ENCODE measurements at places on chromosomes 5 and 9.

DNA sequence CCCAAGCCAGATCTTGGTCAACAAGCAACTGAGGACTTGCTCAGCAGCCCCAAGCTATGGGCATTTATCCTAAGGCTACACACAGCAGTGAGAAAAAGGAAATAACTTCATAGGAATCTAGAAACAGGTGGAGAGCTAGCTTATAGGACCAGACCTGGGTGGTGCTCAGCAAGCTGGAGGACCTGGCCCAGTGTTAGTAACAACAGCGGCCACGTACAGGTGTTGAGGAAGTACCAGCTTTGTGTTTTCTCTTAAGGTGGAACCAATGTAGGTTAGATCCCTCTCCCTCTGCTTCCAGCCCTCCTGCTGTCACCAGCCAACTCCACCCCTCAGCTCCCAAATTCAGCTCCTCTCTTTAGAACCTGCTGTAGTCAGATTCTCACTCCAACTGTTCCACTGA is 43.4 kb downstream of the IRF1 start:
- no peak for DNase-seq

GRCh38 chr5:180376511-180376910 is 23.4 kb upstream of the GFPT2 start:
- no peak for DNase-seq

- DNase-seq: no peak
These were observed 15.0 kb upstream of the ADRA1B start for GRCh38 chr5:159901308-159901707.

DNA sequence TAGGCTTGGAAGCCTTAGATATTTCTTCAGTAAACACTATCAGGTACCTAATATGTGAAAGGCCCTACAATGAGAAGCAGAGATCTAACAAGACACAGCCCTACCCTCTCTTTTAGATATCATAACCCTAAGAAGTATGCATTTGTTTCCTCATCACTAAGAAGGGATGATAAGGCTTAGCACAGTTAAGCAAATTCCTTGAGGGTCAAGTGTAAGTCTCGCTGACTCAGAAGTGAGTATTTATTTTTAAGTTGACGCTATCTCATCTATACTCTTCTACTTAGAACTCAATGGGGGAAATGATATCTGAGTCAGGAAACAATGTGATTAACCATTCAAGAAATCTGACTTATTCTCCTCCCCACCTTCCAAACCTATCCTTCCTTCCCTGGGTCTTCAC is 149.7 kb downstream of the ESM1 start:
- DNase-seq: no peak

DNA sequence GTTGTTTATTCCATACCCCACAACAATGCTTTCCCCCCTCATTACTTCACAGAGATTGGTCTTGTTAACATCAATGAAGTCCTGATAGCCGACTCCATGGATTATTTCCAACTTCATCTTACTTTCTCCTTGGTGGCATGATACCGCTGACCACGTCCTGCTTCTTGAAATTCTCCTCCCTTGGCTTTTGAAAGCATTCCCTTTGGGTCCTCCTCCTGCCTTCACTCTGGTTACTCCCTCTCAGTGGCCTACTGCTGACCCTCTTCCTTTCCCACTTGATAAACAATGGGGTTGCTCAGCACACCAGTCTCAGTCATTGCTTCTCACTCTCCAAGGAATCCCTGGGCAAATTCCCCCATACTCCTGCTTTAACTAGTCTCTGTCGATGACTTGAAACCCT is 283.9 kb downstream of the SEC61B start:
- DNase-seq: no peak

GRCh38 chr9:14768405-14769229 is 46.1 kb upstream of the CER1 start:
- DNase-seq: peak; percentile 26

GRCh38 chr9:22990349-22990748 is 543.7 kb downstream of the DMRTA1 start:
- DNase-seq: no peak

GRCh38 chr9:95118596-95118995 is 198.9 kb downstream of the FANCC start:
- DNase-seq: no peak

- no peak for DNase-seq
These were observed 172.7 kb upstream of the RIOK2 start for GRCh38 chr5:97355775-97356174.

DNA sequence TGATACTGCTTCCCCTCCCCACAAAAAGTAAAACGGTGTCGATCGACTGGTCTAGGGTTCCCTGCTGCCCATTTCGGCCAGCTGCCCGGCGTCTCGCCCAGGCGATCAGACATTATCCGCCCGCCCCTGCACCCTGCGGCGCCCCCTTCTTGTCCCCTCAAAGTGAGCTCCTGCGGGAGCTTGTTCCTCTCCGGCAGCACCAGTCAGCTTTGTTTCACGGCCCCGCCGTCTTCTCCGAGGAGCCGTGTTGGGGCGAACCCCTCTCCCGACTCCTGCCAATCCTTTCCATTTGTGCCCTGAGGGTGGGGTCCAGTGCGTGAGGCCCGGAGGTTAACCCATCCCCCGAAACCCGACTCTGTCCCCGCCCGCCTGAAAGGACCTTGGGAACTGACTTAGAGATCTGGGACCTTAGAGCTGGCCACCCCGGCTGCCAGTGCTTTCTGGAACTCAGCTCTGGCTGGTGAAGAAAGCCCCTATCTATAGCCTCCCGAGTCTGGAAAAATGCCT is 518 bp downstream of the UBE2B start:
- no peak for DNase-seq

- DNase-seq: no peak
These were observed 29.3 kb upstream of the OBP2B start for GRCh38 chr9:133238272-133238850.

DNA sequence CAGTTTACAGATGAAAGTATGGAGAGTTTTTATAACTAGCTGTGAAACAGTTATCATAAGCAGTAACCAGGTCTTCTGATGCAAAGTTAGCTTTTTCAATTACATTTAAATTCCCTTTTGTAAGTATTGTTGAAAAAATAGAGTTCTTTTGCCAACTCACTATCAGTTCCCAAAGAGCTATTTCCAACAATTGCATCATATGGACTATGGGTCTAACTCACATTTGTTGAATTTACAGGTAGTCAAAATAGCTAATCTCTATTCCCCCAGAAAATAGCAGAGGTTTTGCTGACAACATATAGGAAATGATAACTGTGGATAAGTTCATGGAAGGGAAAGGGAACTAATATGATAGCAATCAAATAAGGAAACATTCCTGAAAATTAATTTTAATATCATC is 1.4 kb downstream of the SPINK1 start:
- DNase-seq: no peak

All from AML-193 (cell line).